Fibroblast of the conjunctiva (primary cell): ENCODE measurements at places on chromosomes 3 and 15.

DNA sequence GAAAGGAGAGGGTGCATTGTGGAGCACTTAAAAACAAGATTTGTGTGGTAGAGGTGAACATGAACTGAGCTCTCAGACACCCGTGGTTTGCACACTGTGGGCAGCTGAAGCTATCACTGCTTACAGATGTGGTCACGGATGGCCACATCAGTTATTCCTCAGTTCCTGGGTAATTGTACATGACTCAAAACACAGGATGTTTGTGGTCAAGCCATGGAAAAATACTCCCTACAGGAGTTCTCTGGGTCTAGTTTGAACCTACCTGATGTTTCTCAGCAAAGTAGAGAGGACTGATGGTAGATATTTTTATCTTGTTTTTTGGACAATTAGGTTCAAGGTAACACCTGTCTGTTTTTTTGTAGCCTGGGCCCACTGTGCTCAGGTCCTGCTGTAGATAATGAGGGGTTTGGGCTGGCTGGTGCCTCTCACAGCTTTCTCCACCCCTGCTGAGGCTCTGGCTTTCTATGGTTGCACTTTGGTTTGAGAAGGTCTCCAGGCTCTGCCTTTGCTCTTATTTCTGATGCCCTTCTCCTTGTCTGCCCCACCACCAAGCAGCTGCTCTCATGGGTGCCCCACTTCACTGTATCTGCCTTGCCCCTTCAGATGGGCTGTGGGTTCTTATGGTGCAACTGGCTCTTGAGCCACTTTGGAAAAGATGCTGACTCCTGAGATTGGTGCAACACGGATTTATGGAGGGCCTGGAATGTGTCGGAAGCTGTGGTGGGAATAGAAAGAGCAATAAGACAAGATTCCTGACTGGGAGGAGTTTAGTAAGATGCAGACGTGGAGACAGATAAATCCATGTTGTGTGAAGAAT lies 40.1 kb downstream of the CDCP1 start:
- DNase-seq: no peak

GRCh38 chr3:112676659-112677234 lies 35.8 kb upstream of the CCDC80 start:
- DNase-seq: peak; percentile 86

GRCh38 chr3:156694536-156694935 lies 20.1 kb downstream of the TIPARP start:
- no peak for DNase-seq

GRCh38 chr3:179967622-179968021 lies 69.1 kb downstream of the PEX5L start:
- DNase-seq: no peak

DNA sequence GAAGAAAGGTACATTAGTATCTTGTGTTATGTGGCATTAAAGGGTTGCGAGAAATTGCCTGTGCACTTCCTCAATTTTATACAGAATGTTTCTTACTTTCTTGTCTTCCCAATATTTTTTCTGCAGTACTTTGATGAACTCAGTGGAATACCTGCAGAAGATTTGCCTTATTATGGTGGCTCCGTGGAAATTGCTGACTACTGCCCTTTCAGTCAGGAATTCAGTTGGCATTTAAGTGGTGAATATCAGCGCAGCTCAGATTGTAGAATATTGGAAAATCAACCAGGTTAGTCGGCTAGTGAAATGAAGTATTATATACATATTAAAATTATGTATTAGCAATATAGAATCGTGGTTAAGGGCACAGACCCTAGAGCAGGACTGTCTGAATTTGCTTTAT lies 61.3 kb downstream of the LMLN start:
- DNase-seq: no peak

DNA sequence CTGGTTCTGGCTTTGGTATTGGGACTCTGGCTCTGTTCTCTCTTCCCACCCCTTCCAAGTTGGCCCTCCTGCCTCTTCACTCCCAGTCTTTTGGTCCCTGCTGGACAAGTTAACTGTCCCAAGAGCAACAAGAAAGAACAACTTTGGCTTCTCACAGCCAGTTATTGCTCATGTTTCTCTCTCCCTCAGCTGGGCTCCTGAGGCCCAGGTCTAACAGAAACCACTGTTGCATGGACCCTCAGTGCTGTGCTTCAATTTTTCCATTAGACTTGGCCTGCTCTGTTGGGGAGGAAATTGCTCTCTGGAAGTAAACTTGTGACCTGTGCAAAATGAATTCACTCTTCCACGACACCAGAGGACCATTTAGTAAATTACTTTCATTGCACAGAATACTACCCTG lies 64.5 kb downstream of the CHST2 start:
- DNase-seq: no peak

GRCh38 chr3:24496529-24497482 lies 2.2 kb upstream of the THRB start:
- peak; percentile 83 for DNase-seq

DNA sequence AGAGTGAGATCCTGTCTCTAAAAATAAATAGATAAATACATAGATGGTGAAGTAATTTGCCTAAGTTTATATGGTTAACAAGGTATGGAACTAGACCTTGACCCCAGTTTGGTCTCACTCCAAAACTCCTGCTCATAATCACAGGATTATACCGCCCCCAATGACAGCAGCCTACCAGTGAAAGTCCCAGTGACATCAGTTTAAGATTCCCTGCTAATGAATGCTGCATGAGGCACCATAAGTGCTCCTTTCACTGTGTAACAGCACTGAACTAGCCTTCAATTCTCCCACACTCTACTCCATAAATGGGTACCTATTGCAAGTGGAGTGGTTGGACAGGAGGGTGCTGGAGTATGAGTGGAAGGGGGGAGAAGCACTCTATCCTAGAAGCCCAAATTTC lies 23.7 kb upstream of the THSD4 start:
- DNase-seq: no peak

DNA sequence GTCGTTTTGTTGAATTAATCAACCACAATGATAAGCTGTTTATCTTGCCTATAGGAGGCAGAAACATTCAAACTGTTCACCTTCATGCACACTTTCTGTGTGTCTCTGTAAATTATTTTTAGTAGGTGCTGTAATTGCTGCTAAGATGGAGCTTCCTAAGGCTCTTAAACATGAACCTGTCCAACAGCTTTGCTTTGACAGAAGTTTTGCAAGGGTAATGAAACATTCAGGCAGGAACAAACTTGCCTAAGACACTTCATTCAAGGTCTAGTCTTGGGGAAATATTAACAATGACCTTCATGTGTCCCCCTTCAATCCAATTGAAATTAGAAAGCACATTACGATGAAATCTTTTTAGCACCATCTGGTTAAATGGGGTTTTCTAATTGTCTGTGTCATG lies 156.1 kb downstream of the DIPK2A start:
- no peak for DNase-seq

DNA sequence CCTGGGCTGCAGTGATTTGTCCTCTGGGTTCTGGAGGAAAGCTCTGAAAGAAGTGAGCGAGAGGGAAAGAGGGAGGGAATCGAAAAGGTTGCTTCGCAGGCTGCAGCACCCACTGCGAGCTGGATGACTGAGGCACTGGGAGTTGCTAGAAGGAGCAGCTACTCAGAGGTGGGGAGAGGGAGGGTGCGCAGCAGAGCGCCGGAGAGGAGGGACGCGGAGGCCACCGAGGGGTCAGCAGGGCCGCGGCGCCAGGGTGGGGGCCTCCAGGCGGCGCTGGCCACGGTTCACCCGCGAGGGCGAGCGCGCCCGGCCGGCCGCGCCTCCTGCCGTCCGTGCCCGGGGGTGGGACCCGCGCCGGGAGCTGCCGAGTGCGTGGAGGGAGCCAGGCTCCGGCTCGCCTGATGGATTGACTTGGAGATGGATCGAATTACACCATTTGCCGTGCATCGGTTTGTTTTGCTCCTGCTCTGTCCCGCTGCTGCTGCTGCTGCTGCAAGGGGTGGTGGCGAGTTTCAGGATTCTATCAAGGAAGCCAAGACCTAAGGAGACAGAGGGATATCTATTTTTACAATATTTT lies at the start of gene SEMA6D:
SEMA6D (plus strand) TSS at position 470 of the 577 bp plus-strand sequence. CDS start 42,294 bp downstream, outside the sequence.
- DNase-seq: peak; percentile 74

DNA sequence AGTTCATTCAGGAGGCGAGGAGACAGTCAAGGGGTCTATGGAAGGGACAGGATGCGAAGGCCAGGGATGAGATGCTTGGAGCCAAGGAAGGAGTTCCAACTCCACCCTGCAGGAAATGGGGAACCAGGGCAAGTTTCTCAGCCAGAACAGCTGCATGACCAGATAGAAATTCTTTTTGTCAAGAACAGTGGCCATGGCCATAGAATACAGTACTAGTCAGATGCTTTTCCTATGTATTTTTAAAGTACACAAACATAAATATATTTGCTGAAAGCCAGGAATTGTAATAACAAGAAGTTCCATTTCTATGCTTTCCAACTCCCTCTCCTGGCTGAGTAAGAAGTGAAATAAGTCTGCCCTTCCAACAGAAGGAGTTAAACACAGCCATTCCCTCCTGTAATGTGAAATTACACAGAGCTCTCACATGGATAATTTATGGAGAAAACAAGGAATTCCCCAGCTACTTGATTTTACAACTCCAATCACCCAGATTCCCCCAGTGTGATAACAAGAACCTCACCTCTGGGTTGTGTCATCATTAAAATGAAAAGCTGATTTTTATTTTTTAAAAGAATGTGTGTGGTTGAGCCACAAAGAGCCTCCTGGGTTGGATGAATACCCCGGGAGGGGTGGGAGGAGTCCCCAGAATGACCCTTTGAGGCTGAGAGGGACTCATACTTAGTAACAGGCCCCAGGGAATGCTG lies 124.6 kb upstream of the ARHGEF3 start:
- DNase-seq: no peak

GRCh38 chr3:51948016-51948580 lies 5.9 kb downstream of the PARP3 start:
- DNase-seq: no peak

GRCh38 chr3:49469037-49469935 lies 781 bp upstream of the DAG1 start:
- peak; percentile 56 for DNase-seq

DNA sequence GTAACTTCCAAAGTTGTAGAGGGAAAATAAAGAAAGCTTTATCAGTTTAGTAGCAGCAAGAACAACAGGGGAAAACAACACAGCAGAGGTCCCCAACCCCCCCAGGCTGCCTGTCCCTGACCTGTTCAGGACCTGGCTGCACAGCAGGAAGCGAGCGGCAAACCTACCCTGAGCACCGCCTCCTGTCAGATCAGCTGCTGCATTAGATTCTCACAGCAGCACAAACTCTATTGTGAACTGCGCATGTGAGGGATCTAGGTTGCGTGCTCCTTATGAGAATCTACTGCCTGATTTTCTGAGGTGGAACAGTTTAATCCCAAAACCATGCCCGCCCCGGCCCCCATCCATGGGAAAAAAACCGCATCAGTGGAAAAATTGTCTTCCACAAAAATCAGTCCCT lies 40.3 kb downstream of the USP50 start:
- DNase-seq: no peak

DNA sequence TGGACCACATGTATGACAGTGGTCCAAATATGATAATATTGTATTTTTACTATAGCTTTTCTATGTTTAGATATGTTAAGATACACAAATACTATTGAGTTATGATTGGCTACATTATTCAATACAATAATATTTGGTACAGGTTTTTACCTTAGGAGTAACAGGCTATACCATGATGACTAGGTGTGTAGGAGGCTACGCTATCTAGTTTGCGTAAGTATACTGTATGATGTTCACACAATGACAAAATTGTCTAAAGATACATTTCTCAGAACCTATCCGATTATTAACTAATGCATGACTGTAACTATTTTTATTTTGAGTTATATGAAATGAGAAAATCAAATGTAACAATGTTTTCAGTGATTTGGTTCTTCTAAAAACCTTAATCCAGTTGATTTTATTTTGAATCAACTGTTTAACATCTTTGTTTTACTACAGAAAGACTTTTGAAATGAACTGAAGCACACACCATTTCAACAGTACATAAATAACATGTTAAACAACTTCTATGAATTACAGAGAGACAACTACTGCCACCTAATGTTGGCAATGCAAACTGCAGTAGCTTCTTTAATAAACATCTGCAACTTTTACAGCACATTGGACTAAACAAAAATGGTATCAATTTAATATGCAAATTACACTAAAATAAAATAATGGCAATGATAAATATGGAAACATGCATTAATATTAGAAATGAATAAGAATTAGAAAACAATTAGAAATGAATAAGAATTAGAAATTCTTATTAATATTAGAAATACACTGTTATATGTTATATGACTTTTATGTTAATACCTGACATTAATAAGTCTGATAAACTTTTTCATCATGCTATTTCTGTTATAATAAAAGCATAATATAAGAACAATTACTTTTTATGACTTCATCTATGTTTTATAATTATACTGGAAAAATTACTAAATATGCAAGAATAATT lies 255.7 kb downstream of the MBNL1 start:
- peak; percentile 44 for DNase-seq

- DNase-seq: no peak
Measured at GRCh38 chr3:58580826-58581327, 3.7 kb upstream of the FAM107A start.

- DNase-seq: peak; percentile 35
Measured at GRCh38 chr3:71930056-71930991, 145.4 kb upstream of the PROK2 start.

DNA sequence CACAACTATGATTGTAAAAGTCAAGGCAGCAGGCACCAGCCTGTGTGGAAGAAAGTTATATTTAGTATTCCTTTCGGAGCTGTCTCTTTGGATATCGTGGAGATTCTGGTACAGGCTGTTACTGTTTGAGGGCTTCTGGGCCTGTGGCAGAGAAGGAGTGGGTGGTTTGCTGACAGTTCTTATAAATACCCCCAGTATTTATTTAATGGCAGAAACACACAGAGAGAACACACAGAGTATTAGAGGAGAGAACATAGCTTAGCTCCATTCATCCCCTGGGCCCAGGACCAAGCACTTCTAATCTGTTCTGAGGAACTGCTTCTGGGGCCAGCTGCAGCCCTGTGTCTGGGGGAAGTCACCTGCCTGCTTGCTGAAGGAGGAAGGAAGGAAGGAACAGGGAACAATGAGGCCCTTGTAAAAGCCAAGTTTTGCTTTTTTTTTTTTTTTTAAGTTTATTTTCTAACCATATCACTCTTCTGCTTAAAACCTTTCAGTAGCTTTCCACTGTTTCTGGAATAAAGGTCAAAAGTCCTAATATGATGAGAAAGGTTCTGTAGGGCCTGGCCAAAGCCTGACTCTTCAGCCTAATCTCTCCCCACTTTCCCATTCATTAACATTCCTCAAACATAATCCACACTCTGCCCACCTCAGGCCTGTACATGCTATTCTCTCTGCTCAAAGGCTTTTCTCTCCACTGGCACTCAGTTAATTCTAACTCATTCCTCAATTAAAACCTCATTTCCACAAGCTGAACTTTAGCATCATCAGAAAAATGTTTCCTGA lies 11.8 kb upstream of the PP2D1 start:
- no peak for DNase-seq
